Activated CD4-positive, alpha-beta T cell treated with anti-CD3 and anti-CD28 coated beads for 48 hours (primary cell): ENCODE measurements at places on chromosomes 1 and 21.

DNA sequence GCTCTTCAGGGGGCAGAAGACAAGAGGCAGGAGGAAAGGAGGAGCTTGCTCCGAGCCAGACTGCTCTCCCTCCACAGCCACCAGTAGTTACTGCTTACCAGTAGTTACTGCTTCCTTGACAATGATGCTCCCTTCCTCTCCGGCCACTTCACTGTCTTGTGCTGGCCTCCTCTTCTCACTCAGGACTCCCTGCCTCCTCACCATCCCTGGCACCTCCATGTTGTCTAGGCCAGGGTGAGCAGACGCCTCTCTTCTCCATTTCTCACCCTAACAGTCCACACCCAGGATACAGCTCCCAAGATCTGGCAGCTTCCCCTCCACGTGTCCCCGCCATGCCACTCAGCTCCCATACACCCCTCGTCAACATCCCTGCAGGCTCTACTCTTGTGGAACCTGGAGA, 82.4 kb upstream of the TLR5 start:
- no peak for DNase-seq

DNA sequence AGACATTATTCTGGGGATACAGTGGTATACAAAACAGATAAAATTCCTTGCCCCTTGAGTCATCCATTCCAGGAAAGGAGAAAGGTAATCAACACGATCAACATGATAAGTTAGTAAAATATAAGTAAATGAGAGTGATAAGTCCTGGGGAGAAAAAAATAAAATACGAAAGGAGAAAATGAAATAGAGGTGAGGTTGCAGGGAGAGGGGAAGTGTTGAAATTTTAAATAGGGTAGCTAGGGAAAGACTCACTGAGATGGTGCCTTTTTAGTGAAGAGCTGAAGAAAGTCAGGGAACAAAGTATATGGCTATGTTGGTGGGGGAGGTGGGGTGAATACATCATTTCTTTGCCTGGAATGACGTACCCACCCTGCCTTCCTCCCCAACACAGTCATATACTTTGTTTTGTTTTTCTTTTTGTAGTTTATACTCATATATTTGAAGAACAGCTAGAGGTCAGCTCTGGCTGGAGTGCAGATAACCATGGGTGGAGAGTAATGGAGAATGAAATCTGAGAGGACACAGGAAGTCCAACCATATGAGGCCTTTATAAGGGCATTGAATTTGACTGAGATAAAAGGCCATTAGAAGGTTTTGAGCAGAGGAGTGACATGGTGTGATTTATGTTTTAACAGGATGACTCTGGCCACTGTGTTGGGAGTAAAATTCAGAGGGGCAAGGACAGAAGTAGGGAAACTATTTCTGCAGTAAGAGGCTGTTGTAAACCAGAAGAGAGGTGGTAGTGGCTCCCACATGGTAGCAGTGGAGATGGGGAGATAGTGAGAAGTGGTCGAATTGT, 54.8 kb downstream of the OSBPL9 start:
- DNase-seq: no peak

GRCh38 chr1:15866721-15867201, 19.3 kb downstream of the SPEN start:
- DNase-seq: no peak

GRCh38 chr1:186330758-186331157, 44.3 kb downstream of the TPR start:
- no peak for DNase-seq

DNA sequence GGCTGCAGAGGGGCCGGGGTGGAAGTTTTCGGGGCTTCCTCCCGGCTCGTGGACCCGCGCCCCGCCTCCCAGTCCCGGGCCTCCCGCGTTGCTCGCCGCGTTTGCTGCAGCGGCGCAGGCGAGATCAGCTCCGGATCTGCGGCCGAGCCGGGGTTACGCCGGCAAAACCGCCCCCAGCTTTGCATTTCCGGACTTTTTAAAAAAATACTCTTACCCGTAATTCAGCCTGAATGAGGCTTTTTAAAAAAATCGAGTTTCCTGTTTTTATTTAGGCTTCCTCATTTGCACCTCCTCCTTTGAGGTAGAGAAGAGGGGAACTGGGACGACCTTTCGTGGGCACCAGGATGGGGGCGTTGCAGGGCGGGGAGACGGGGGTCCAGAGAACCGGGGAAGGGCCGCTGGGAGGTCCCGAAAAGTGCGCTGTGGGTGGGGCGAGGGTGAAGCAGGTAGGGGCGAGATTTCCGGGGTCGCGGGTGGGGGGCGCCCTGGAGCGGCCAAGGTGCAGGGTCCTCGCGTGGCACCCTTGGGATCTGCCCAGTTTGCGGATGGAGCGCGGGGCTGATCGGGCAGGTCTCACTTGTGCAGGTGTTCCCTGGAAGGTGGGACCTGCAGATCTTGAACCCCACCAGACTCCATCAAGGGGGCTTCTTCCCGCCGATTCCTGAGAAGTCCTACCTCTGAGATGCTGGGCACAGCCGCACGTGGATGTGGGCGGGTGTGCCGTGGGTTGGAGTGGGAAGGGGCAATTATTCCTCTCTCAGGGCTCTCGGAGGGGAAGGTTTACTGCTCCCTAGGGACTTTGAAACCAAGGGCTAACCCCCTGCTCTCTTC, 1.1 kb downstream of the PIK3CD start:
- peak; percentile 62 for DNase-seq

GRCh38 chr1:240084337-240084736, 7.3 kb upstream of the FMN2 start:
- DNase-seq: no peak

DNA sequence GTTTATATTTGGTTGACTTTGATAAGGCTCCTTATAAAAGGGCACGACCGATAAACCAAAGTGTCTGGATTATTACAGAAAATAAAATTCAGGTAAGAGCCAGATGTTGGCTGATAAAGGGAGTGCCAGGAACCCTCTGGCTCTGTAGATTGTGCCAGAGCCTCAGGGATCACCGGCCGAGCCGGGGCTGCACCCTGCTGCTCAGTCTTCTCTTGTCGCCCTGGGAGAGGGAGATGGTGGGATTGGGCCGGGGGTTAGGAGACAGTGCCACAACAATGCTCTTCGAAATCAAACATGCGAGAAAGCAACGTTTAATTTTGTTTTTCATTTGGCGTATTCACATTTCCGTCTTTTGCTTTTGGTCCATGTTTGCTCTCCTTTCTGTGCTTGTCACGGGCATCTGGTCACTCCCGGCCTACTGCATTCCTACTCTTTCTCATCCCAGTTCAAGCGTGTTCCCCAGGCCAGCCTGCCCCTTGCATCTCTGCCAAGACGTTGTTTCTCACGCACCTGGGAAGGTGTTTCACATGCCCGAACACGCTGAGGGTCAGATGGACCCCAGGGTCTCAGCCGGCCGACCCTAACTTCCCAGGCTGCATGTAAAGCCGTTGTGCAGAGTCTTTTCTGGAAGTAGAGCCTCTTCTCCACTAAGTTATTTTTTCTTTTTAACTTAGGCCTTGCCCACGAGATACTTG, 18.8 kb upstream of the C2CD2 start:
- no peak for DNase-seq

DNA sequence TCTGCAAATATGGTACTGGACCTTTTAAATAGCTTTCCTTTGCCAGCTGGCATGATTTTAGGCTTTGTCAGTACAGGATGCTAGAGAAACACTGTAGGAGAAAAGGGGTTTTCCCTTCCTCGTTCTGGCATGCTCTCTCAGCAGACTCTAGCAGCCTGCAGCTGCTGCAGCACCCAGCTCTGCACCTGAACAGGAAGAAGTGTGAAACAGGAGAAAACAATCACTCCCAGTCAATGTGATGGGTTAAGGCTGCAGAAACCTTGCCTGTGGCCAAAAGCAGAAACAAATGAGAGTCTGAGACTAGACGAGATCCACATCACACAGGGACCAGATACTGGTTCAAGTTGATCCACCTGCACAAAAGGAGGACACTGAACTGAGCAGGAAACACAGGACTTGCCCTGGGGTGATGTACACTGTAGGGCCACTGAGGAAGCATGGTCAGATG, 21.2 kb downstream of the OVGP1 start:
- DNase-seq: peak; percentile 52

DNA sequence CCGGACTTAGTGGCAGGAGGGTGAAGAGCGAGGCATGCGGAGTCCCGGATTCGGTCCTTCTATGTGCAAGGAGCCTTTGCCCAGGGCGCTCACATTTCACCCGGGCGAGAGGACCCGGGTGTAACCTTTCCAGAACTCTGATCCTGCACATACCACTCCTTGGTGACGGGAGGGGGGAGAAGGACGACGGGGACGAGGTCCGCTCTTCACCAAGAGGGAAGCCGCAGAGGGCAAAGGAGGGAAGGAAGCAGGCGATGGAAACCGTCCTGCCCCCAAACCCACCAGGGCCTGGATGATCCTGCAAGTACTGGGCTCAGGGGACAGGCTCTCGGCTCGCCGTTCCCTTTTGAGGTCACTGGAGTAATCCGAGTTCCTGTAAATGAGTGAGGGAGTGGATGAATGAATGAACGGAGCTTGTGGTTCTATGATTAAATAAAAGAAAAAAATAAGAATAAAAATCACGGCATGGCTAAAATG, 993 bp downstream of the SYPL2 start:
- no peak for DNase-seq
